ENCODE measurements at places on chromosomes 13 and 19.
A peak's percentile ranks its signal among the peaks of the same experiment; 100 is the strongest.

- no peak for DNase-seq
Measured at GRCh38 chr13:27481766-27482165, 31.4 kb upstream of the MTIF3 start.

- no peak for DNase-seq
Measured at GRCh38 chr13:106797081-106797640, 229.2 kb upstream of the ARGLU1 start.

- no peak for DNase-seq
Measured at GRCh38 chr13:79406597-79406908, 498 bp upstream of the RBM26 start.

DNA sequence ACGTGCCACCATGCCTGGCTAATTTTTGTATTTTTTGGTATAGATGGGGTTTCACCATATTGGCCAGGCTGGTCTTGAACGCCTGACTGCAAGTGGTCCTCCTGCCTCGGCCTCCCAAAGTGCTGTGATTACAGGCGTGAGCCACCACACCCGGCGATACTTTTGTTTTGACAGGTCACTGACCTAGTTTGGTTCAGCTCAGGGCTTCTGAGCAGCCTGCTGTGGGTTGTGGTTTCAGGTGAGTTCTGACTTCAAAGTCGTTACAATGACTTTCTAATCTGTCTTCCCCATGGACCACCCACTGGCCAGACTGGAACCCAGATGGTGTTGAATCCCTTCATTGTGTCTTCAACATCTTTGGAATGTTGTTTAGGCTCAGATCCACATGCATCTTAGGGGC is 73.8 kb downstream of the TRPM4 start:
- DNase-seq: no peak

DNA sequence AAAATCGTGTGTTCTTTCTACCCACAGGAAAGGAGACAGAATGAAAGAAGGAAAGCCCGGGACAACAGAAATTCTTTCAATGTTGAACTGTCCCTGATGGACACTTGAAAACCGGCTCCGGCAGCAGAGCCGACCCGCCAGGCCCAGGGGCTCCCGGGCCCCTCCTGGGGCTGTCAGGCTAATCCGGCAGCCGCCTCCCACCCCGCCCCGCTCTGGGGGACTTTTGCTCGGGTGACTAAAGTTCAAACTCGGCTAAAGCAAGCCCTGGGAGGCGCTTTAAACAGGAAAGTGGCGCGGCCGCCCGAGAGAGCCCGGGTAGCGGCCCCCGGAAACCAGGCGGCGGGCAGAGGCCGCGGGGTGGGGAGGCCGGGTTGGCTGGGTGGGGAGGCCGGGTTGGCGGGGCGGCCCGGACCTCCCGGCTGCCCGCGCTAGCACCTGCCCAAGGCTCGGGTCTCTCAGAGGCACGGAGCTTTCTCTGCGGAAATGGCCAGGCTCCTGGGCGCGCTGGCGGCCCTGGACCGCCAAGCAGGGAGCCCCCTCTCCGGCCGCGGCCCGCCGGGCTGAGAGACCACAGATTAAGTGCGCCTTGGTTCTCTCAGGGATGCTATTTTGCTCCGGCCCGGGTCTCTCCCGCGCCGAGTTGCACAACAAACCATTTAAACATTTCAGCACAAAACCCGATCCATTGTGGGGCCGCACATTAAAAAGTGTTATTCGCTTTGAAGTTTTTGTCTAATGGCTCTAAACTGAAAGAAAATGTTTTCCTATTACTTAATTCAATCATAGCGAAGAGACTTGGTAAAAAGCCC is 2.6 kb upstream of the GSX1 start:
- no peak for DNase-seq

DNA sequence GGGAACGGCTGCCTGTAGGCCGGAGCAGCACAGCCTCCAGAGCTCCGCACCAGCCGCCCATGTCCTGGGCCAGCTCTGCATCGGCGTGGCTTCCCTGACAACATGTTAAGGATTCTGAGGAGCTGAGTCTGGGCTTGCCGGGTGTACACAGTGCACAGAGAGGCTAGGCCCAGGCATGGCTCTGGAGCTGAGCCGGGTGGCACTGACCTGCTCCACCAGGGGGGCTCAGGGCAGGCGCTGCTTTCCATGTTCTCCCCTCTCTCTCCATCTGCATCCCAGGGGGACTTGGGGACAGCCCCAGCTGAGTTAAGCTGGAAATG is 31.6 kb downstream of the AP1M1 start:
- no peak for DNase-seq

- DNase-seq: no peak
Measured at GRCh38 chr19:43639519-43640423, at the start of gene CADM4. TSS of gene CADM4 (minus strand) at chr19:43639850. CDS start at chr19:43639790, 60 bp downstream.

- no peak for DNase-seq
Measured at GRCh38 chr13:73413656-73414055, 354.9 kb downstream of the KLF5 start.

- no peak for DNase-seq
Measured at GRCh38 chr19:2213799-2214198, 22.3 kb downstream of the PLEKHJ1 start.

- DNase-seq: no peak
Measured at GRCh38 chr19:2629491-2630351, 72.8 kb downstream of the GNG7 start.

GRCh38 chr13:46647512-46648065 is 94.6 kb downstream of the LRCH1 start:
- DNase-seq: no peak

- DNase-seq: no peak
Measured at GRCh38 chr19:5553892-5554291, 13.9 kb downstream of the TINCR start.

DNA sequence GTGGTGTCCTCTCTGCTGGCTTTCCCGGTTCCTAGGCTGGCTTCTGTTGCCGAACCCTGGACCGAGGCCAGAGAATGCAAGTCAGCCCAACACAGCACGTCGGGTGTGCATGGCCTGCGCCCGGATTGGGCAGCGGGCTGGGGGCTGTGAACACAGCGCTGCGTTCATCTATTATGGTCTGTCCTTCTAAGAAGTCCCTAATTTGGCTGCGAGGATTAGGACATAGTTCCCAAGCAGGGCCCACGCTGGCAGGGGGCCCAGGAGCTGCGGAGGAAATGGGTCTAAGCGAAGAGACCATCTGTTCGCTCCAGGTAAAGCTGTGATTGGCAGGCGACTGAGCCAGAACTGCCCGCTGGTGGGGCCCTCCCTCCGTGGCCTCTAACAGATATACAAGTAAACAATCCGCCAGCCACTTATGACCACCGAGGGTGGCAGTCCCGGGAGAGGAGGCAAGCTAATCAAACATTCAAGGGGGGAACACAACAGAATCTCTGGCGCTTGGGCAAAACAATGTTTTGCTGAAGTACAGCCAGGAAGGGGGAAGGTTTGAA is 6.0 kb downstream of the SYCE2 start:
- DNase-seq: no peak

- DNase-seq: no peak
Measured at GRCh38 chr13:44142941-44143665, 230.5 kb upstream of the SERP2 start.

GRCh38 chr19:52453324-52454094 is at the start of gene ZNF578:
TSS of gene ZNF578 (plus strand) at chr19:52453553. CDS start at chr19:52501846, 48,293 bp downstream.
- DNase-seq: peak; percentile 17

GRCh38 chr13:107217251-107217650 is 649.3 kb upstream of the ARGLU1 start:
- DNase-seq: no peak

DNA sequence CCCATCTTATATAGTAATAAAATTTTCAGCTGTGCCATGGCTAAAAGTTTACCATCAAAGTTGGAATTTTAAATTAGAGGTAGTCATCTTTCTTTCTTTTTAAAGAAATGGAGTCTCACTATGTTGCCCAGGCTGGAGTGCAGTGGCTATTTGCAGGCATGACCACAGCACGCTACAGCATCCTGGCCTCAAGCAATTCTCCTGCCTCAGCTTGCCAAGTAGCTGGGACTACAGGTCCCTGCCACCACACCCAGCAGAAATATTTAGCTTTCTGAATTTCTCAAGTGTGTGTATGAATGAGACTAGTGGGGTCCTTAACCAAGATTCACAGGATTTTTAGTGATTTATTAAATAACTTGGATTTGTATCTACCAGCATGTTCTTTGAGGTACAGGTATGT is 30.5 kb upstream of the USPL1 start:
- DNase-seq: no peak

GRCh38 chr19:45164577-45165335 is 4.0 kb upstream of the NKPD1 start:
- DNase-seq: no peak
